Activated CD8-positive, alpha-beta memory T cell treated with anti-CD3 and anti-CD28 coated beads, Interleukin-2, amount 10 ng/mL, durations not matched to agents 7 days and 5 days (primary cell): ENCODE measurements at places on chromosomes 3 and 15.
A peak's percentile ranks its signal among the peaks of the same experiment; 100 is the strongest.

- DNase-seq, result no peak
Observed at GRCh38 chr3:62028236-62028635, 345.1 kb downstream of the FEZF2 start.

DNA sequence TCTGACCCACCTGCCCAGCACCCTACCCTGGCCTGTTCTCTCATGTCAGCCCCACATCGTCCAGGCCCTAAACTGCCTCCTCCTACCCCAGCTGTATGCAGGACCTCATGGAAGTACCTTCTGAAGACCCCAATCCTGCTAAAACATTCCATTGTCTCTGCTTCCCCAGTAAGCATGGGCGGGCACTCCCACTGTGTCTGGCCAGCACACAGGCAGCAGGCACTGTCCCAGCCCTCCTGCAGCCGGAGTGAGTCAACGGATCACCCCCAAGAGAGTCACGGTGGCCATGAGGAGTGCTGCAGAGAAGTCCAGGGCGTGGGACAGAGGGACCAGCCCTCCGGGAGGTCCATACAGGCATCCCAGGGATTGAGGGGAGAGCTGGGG lies 36.4 kb upstream of the SLCO2A1 start:
- DNase-seq, result peak; percentile 19

GRCh38 chr3:128487538-128487812 lies 5.5 kb downstream of the GATA2 start:
- DNase-seq, result no peak

DNA sequence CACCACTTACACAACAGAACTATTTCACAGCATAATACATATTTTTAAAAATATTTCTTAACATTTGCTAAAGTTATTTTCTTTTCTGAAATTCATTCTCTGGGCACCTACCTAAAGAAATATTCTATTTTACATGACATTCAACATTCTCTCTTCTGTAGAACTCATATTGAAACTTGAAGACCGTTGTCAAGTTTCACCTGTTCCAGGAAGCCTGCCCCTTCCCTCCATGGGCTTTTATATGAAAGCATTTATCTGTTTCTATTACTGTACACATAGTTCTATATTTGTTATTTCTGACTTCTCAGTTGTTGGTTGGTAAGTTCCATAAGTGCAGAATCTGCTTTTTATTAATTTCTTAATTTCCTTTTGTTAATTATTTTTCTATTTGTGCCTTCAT lies 204.3 kb upstream of the ALCAM start:
- DNase-seq, result no peak

DNA sequence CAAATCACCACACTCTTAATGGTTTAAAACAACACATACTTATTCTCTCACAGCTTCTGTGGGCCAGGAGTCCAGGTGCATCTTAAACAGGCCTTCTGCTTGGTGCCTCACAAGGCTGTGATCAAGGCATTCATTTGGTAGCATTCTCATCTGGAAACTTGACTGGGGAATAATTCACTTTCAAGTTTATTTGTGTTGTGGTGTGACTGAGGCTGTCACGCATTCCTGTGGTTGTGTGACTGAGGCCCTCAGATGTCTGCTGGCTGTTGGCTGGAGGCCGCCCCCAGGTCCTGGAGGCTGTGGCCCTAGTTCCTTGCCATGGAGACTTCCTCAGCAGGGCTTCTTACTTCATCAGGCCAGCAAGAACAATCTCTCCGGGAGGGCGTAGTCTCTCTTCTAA lies 16.9 kb upstream of the FAM3D start:
- no peak for DNase-seq

DNA sequence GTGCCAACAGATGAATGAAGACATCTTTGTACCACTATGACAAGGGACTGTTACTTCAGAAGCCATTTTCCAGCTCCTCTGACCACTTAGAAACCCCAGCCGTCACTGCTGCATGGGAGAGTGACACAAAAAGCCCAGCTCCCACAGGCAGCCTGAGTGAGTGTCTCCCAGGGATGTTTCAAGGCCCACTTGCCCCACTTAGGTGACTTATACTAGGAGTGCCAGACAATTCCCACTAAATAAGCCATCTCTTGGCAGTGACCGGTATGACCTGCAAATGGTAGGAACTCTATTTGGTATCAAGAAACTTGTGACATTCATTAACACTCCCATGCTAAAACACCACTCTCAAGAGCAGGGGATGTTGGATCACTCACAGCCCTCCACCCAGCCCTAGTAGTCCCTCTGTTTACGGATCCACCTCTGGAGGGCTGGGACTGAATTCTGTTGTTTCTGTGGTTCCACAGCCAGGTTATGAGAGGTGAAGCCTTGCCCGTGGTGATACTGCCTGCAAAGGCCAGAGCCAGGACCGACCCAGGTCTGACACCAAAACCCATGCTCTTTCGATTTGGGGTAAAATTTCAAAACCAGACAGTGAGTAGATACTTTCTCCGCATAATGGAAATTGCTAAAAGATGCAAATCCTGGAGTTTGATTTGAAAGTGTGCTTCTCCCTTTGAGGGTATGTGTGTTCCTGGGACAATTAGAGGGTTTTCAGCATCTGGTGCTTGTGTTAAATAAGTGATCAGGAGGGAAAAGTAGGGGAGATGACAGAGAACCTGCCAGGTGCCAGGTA lies 14.5 kb downstream of the RBP1 start:
- no peak for DNase-seq

GRCh38 chr3:64216274-64217147 lies 8.8 kb downstream of the PRICKLE2 start:
- DNase-seq, result no peak

- no peak for DNase-seq
Observed at GRCh38 chr3:31934866-31935265, 46.2 kb downstream of the OSBPL10 start.

- no peak for DNase-seq
Observed at GRCh38 chr3:134911586-134912548, 116.8 kb downstream of the EPHB1 start.

DNA sequence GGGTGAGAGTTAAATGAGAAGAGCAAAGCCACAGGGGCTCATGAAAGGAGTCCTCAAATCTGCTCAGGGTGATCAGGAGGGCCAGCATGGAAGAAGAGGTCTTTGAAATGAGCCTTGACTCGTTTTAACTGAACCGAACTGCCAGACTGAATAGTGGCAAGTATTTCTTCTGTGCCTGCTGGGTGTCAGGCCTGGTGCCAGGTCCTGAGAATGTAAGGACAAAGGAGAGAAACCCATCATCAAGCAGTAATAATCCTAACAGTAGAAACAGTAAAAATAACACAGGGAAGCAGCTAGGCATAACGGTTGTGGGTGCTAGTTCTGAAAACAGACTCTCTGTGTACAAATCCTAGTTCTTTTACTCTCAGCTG lies 40.4 kb upstream of the SMAD3 start:
- no peak for DNase-seq

DNA sequence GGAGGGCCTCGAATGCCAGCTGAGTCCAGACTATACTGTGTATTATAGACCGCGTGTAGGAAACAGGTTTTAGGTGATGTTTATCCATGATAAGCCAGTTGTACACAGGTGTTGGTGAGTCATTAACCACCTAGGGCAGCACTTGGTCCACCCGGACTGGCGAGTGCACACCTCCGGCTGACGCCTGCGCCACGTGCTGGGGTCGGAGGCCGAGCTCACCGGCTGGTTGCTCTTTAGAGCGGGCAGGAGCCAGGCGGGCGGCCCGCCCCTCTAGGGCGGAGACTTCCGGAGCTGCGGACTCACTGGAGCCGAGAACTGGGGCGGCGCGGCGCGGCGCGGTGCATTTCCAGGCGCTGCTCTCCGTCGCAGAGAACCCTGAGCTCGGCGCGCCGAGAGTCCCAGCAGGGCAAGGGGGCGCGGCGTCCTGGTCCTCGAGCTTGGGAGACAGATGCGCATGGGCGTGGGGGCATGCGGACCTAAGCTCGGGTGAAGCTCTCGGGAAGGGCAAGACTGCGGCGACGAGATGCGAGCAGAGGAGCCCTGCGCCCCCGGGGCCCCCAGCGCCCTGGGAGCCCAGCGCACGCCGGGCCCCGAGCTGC lies at the start of gene ESYT3:
Gene ESYT3, plus strand, starts transcription at position 341 of the 599 bp plus-strand sequence. Its CDS starts 183 bp downstream, at position 524.
- DNase-seq, result peak; percentile 79

DNA sequence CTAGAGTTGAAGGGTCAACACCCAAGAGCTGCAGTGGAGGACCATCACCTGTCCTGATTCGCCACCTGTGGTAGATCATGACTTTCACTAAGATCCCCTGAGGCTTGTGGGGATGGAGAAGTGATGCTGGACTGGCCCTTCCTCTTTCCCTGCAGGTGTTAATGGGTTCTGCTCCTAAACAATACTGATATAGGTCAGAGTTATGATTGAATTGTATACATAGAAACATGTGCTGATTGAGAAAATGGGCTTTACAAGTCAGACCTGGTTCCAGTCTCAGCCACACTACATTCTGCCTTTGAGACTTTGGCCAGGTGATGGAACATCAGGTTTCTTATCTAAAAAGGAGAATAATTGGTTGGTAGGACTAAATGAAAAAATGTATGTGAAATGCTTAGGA lies 418.9 kb upstream of the TPRG1 start:
- no peak for DNase-seq

- DNase-seq, result no peak
Observed at GRCh38 chr3:17738219-17738618, 4.2 kb downstream of the TBC1D5 start.

DNA sequence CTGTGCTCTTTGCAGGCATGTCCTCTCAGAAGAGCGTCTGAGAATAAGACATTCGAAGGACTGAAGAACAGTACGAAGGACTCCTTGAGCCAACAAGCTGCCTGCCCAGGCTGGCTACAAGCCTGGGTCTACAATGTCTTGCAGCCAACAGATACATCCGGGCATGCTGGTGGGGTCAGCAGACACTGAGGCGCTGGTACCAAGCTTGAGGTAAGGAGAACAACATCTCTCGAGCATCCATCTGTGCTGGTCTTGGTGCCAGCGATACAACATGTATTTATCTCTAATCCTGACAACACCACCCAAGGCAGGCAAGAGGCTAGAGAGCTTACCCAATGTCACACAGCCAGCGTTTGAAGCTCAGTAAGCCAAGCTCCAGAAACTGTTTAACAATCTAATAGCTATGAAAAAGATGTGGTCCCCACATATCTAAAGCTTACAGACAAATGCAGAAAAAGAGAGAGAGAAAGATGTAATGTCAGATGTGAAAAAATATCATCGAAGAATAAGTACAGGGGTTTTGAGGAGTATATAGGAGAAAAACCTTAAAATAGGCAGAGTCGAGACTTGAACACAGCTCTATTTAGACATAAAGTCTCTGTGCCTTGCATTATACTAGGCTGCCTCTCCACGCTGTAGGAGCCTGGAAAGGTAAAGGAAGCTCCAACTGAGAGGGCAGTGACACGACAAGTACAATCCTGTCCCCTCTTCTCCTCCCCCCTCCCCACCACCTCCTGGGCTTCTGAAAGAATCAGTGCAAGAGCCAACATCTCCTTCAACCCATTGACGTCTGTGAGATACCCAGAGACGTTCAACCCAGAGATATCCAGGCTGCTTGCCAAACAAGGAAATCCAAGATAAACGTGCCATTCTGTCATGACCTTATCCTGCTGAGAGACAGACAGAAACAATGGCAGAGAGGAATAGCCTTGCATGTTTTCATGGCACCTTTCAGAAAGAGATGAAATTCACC lies 39.4 kb downstream of the WWTR1 start:
- DNase-seq, result no peak

DNA sequence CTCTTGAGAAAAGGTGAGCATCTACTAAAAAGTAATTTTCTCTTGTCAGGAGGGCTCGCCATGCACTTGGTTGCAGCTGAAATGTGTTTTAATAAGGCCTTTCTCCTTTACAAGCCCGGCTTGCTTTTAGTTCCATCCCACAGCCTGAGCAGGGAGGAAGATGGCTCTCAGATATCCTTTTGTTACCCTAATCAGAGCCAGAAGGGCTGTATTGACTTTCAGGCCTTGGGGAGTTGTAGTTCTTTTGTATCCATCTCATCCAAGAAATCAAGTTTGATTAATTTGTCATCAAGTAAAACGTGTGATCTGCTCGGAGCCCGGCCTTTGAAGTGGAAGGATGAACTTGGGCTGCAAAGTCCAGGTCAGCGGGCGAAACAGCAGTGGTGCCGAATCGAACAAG lies 52.9 kb downstream of the EIF4E3 start:
- no peak for DNase-seq

DNA sequence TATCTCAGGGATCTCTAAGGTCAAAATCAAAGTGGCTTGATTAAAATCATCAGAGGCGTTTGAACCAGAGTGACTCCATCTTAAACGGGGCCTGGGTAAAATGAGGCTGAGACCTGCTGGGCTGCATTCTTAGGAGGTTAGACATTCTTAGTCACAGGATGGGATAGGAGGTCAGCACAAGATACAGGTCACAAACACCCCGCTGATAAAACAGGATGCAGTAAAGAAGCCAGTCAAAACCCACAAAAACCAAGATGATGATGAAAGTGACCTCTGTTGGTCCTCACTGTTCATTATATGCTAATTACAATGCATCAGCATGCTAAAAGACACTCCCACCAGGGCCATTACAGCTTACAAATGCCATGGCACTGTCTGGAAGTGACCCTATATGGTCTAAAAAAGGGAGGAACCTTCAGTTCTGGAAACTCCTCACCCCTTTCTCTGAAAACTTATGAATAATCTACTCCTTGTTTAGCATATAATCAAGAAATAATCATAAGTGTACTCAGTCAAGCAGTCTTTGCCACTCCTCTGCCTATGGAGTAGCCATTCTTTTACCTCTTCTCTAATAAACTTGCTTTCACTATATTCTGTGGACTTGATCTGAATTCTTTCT lies 143.3 kb upstream of the SLCO3A1 start:
- DNase-seq, result no peak

DNA sequence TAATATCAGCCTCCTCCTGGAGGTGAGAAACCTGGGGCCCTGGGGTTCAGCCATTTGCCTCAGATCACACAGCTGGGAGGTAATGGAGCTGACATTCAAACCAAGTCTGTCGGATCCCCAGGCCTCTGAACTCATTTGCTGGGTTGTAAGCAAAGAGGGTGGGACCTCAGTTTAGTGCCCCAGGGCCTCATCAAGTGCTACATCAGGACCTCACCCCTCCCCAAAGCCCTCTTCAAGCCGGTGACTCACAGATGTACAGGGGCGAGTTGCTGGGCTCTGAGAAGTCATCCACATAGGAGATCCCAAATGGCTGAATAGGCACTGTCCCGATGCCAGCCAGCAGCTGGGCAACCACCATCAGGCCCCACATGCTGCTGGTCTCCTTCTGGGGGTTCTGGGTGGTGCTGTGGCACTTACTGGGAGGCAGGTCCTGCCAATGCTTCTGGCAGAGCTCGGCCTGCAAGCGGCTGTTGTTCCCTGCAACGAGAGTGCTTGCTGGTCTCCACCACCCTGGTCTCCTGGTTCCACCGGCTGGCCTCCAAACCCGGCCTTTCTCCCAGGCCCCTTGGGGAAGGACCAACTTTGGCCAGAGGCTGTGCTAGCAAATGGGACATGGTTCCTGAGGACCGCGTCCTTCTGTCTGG lies 59.2 kb upstream of the RAB6B start:
- DNase-seq, result no peak

DNA sequence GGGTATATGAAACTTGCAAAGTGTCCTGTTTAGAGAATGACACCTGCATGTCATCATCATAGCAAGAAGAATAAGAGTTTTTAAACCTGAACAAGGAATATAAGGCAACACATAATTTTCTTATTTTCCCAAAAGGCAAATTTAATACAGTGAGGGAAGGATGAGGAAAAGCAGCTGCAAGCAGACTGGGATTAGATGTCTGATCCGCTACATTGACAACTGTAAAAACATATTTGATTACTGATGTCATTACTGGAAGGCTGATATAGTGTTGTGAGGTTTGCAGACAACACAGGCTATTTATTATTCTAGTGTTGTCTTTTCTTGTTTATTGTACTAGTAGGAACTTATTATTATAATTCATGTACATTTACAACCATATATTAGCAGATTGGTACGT lies 528.7 kb downstream of the ZIC1 start:
- no peak for DNase-seq
